ENCODE measurements at places on chromosomes 7 and 10.

- DNase-seq = no peak
Measured at GRCh38 chr10:36574207-36574606, 551.2 kb upstream of the ANKRD30A start.

- no peak for DNase-seq
Measured at GRCh38 chr7:2213551-2214215, 19.1 kb downstream of the MAD1L1 start.

GRCh38 chr10:10872764-10873163 lies 144.9 kb upstream of the CELF2 start:
- DNase-seq = no peak

GRCh38 chr7:105769901-105770628 lies 106.3 kb downstream of the ATXN7L1 start:
- no peak for DNase-seq

DNA sequence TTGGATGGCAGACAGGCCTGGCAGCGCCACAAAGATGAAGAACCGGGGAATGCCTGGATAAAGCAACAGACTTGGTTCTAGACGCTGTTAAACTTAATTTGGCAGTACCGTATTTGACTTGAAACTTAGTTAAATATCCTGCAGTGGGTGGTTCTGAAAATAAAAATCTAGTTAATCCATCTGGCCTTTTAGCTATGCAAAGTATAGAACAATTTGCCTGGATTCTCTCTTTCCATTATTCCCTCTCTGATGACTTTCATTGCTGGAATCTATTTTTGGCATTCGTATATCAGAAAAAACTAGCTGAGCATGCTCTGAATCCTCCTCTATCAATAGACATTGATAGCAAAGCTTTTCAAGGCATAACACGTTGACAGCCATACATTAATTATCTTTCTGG lies 203.6 kb downstream of the MACC1 start:
- DNase-seq = no peak

- no peak for DNase-seq
Measured at GRCh38 chr7:3279147-3279818, 21.8 kb upstream of the SDK1 start.

GRCh38 chr7:2640482-2640830 lies 8.7 kb downstream of the TTYH3 start:
- no peak for DNase-seq

GRCh38 chr10:7686351-7687171 lies 16.6 kb upstream of the ITIH2 start:
- DNase-seq = no peak

GRCh38 chr10:30853066-30853465 lies 178.6 kb downstream of the ZNF438 start:
- no peak for DNase-seq

DNA sequence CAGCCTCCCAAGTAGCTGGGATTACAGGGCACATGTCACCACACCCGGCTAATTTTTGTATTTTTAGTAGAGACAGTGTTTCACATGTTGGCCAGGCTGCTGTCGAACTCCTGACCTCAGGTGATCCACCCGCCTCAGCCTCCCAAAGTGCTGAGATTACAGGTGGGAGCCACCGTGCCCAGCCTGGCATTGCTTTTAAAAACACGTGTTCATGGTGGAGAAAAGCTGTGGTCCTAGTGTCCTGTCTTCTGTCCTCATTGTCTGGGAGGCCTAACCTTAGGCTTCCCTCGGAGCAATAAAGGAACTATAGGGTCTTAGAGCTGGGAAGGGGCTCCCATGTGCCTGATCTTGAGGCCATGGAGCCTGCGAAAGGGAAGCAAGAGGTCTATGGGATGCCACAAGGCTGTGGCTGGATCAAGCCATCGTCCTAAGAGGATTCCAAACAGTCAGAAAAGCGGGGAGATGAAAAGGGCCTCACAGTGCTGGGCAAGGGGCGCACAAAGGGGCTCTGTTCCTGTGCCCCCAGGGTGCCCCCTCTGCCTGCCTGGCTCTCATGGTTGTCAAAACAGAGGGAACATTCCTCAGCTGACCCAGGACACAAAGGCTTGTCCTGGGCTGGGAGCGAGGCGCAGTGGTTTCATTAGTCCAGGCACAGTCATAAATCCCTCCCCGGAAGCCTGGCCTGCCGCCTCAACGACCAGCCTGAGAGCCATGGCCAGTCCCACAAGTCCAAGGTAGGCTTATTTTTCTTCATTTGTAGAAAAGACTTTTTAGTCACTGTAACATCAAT lies 106.6 kb upstream of the TNS3 start:
- DNase-seq = no peak

GRCh38 chr10:66519616-66520015 lies 406.2 kb upstream of the LRRTM3 start:
- DNase-seq = no peak

- DNase-seq = peak; percentile 68
Measured at GRCh38 chr7:95758187-95758586, 14.2 kb upstream of the DYNC1I1 start.

- no peak for DNase-seq
Measured at GRCh38 chr7:81833401-81833800, 63.6 kb upstream of the HGF start.

DNA sequence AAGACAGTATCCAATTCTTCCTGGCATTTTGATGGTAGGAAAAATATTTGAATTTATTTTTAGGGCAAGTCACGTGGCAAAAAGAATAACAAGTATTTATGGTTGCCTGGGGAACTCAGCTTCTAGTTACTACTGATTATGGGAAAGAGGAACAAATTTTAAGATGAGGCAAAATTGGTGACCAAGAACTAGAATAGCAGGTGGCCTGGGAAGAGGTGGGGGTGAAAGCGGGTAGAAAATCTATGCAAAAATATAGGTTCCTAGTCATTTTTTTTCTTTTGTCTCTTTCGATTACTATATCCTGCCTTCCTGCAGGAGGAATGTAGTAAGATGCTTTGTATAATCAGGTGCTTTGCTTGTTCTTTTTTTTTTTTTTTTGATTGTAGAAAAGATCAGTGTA lies 27.8 kb downstream of the ENTPD1 start:
- no peak for DNase-seq

- DNase-seq = no peak
Measured at GRCh38 chr10:110547139-110547761, 20.2 kb upstream of the SMC3 start.

- DNase-seq = no peak
Measured at GRCh38 chr10:59002011-59002410, 174.4 kb upstream of the PHYHIPL start.

DNA sequence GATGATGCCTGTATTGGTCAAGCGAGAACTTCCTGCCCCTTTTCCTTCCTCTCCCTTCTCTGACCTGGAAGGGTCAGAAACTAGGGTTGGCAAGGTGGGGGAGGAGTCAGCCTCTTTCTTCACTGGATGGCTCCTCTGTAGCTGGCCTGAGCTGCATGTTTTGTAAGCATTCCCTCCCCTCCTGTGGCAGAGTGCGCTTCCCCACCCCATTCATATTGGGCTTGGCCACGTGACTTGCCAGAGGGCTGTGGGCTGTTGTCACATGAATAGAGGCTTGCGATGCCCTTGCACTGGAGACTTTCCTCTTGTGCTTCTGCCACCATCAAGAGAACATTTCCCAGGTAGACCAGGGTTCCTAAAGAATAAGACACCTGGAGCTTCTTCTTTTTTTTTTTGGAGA lies 111.3 kb upstream of the PODXL start:
- DNase-seq = no peak
